ENCODE measurements at places on chromosomes 3 and 15.

- DNase-seq = peak; percentile 92
These were observed 35.6 kb downstream of the DAPK2 start for GRCh38 chr15:64010719-64011118.

DNA sequence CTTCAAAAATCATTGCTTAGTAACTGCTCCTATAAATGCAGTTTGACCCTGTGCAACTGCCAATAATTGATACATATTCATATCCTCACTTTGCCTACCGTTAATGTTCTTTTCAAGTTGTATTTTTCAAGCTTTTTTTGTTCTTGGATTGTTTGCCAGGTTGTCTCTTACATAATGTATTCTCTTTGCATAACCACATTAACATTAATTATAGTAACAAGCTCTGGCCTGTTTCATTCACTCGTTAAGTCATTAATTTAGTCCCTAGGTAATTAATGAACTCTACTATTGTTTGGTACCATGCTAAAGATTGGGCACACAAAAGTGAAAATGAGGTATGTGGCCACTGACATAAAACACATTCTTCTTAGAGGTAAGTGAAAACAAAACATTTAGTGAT is 1338.8 kb downstream of the NSUN3 start:
- DNase-seq = no peak

DNA sequence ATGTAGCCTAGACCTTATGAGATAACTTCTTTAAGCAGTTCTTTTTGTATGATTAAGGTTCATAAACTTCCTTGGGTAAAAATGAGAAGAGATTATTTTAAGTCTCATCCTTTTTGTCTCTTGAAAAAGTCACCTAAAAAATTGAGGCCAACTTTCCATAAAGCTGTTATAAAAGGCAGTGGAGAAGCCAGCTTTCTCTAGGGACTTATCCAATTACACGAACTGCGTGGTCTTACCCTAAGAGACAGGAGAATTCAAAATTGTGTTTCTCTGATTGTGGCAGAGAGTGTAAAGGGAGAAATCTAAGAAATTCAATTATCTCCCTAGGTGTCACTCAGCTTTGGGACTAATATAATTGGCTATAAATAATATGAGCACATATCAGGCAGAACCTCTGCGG is 262.0 kb downstream of the SHOX2 start:
- DNase-seq = no peak

GRCh38 chr3:49793486-49794085 is 6.1 kb downstream of the CDHR4 start:
- DNase-seq = no peak

GRCh38 chr15:70976851-70977250 is 84.2 kb downstream of the LRRC49 start:
- DNase-seq = no peak

- DNase-seq = no peak
These were observed 334.4 kb upstream of the TRIM42 start for GRCh38 chr3:140343211-140344081.

- peak; percentile 4 for DNase-seq
These were observed 842 bp downstream of the PCCB start for GRCh38 chr3:136250903-136251460.

GRCh38 chr3:16523778-16524177 is 10.3 kb upstream of the RFTN1 start:
- DNase-seq = no peak

DNA sequence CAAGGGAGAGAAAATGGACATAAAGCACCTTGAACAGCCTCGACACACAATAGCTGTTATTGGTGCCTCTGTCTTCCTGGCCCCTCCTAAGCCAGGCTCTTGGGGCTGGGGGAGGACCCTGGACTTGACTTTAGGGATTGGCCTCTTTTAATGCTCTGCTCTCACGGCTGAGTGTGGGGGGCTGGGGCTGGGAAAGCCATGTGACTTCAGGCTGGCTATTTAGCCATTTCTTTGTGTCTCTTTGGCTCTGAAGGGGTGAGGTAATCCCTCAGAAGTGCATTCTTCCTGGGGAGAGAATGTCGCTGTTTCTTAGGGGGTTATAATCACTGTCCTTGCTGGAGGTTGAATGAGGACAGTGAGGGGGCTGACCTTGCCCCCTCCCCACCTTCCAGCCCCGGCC is 26.2 kb downstream of the MAGEF1 start:
- no peak for DNase-seq

DNA sequence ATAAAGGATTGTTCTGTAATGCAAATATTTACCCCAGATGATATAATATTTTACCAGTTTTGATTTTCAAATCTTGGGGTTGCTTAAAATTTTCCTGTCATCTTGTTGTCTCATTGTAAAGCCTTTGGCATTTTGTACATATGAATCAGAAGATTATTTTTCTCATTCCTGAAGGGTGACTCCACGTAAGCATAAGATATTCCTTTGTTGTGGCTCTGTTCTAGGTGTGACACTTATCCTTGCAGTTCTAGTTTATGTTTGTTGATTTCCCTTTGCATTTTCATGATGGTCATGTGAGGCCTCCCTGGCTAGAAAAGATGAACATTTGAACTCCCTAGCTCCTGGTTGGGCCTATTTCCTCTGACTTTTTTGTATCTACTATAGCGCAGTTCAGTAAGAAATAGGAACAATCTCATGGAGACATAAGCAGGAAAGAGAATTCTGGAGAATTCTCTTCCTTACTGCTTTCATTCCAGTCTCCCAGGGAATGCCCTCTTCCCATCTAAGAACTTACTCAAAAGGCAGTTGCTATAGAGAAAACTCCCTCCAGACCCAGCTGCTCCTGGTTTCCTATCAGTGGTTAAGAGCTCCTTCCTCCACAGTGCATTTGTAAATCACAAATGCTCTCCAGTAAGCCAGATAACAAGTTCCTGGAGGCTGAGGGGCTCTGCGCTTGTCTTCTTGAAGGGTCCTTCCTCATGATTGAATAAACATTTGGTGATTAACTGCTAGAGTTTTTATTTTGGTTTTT is 124.7 kb downstream of the WNT5A start:
- no peak for DNase-seq

- DNase-seq = no peak
These were observed 36.7 kb downstream of the FLNB start for GRCh38 chr3:58044691-58045483.

DNA sequence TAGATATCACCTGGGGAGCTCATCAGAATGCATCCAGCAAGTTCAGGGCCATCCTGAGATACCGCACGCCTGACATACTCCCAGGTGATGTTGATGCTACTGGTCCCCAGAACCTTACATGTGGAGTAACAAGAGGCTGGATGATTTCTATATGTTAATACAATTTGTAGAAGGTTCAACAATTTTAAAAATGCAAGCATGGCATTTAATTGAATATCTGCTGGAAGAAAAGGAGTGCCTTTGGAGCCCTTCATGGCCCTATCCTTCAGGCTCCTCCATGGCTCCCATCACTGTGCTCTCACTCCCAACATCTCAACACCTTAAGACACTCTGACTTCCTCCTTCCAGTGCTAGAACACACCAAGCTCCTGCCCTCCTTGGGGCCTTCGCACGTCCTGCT is 36.6 kb downstream of the LMCD1 start:
- no peak for DNase-seq

GRCh38 chr3:133575086-133575485 is 1.6 kb downstream of the CDV3 start:
- DNase-seq = no peak

DNA sequence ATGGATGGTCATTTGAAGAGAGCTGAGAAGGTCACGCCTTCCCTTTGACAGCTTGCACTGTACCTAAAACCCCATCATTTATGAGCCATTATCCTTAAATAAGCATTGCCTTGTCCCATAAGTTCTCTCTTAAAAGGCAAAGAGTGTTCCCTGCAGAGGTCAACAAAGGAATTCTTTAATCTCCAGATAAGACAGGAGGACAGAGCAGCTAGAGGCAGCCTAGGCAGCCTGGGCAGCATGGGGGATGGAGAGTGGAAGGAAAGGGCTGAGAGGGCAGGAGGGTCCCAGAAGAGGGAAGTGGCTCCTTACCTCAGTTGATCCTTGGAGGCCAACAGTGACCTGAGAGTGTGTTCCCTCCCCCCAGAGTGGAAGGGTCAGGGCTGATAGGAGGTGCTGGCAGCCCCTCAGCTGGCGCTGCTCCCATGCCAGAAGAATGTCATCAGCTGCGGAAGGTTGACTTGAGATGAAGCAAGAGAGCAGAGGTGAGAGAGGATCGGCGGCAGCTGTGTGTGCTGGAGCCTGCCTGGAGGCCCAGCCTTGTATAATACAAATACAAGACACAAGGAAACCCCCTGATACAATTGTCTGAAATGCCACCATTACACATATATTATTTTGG is 12.8 kb downstream of the KBTBD13 start:
- DNase-seq = no peak

DNA sequence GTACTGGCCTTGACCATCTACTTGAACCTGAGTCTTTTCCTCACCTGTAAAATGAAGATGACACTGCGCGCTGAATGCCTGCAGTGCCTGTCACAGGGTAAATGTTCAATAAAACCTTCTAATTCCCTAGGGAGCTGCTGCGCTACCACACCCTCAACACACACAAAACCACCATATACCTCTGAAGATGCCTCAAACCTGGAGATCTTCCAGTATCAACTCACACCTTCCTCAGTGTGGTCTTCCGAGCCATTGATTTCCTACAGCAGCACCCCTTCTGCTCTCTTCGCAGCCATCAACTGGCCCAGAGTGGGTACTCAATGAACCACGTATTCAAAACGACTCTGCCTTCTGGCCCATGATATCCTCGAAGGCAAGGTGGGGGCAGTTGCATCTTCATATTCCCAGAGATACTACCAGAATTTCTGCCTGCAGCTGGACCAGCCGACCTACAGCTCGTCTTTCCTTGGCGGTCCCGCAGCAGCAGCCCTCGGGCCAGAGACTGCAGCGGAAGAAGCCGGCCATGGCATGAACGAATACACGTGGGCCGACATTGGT is 695 bp downstream of the RPL32 start:
- no peak for DNase-seq

- no peak for DNase-seq
These were observed 403.0 kb upstream of the ONECUT1 start for GRCh38 chr15:53193149-53193548.

- DNase-seq = no peak
These were observed 12.1 kb upstream of the FBLN2 start for GRCh38 chr3:13536832-13537231.

GRCh38 chr3:71305231-71306206 is 278.0 kb downstream of the FOXP1 start:
- DNase-seq = peak; percentile 21

DNA sequence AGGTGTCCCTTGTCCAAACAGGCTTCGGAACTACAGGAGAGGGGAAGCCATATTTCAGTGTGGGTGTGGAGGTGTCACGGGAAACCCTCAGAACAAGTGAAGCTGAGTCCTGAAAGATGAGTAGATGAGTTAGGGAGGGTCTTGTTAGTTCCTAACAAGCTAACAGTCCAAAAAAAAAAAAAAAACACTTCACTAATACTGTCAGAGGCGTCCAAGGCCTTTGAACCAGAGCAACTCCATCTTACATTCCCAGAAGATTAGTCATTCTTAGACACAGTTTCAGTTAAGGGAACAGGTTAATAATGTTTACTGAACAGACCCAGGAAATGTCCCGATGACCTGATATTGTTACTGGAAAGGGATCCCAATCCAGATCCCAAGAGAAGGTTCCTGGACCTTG is 7.0 kb upstream of the ATP8B4 start:
- DNase-seq = no peak

GRCh38 chr3:41141433-41142167 is 57.7 kb upstream of the CTNNB1 start:
- DNase-seq = no peak

DNA sequence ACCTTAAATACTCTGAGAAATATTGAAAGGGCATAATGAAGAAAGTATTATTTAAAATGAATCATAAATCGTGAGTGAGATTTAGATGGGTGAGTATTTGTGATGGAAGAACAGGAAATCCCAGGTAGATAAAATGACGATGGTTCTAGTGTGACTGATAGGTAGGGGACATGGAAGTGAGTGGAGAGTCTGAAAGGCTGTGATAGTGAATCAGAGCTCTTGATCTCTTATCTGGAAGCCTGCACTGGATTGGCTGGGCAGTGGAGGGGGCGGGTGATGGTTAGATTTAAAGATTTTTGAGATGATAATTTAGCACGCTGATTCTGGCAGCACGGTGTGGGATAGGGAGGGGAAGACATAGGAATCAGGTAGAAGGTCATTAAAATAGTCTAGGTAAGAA is 20.1 kb downstream of the HGD start:
- DNase-seq = no peak

DNA sequence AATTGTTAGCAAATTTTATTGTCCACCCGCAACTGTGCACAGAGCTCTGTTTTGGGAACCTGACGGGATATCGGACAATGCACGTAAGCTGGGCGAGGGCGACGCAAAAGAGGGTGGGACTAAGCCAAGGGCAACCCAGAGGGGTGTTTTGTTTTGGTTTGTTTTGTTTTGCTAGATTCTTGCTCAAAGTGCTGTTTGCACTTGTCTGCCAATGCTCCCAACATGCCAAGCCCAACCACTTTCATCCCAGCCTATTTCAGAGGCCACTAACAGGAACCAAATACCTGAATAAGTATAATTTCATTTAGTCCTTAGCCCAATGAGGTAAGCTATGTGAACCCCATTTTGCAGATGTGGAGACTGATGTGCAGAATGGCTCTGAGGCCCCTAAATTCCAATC is 9.7 kb upstream of the CMTM7 start:
- no peak for DNase-seq

Measured in CD4-positive, alpha-beta T cell treated with Interleukin-6 at 100 ng/mL for 8 hours (primary cell).